Epithelial cell of proximal tubule (primary cell): ENCODE measurements at places on chromosomes 13 and 19. TPM values are rescaled to one million over a fixed set of nuclear protein-coding genes. Genes with fewer than 3 reads are reported as not detected.

Gene LINGO3
- not detected in 2 replicates for total RNA-seq

Gene SPINT2
- total RNA-seq = 539 and 548 TPM in 2 replicates

Gene ICAM5
- total RNA-seq = 0.14 TPM in 1 of 2 replicates, not detected in the other

Gene ZNF569
- 3.7 and 6.5 TPM in 2 replicates for total RNA-seq

Gene ZNF211
- total RNA-seq = 2.7 and 6.6 TPM in 2 replicates

Gene ZNF554
- 1.9 and 2.5 TPM in 2 replicates for total RNA-seq

Gene CLDN10
- 24.3 and 65.2 TPM in 2 replicates for total RNA-seq

Gene FCER2
- not detected in 2 replicates for total RNA-seq

Gene OR4F17
- total RNA-seq = not detected in 2 replicates

Gene TMEM59L
- total RNA-seq = 0.23 TPM in 1 of 2 replicates, not detected in the other

Gene MEX3D
- total RNA-seq = 134 and 139 TPM in 2 replicates

- DNase-seq = no peak
Observed at GRCh38 chr19:57212109-57212508, 18.7 kb upstream of the AURKC start.

DNA sequence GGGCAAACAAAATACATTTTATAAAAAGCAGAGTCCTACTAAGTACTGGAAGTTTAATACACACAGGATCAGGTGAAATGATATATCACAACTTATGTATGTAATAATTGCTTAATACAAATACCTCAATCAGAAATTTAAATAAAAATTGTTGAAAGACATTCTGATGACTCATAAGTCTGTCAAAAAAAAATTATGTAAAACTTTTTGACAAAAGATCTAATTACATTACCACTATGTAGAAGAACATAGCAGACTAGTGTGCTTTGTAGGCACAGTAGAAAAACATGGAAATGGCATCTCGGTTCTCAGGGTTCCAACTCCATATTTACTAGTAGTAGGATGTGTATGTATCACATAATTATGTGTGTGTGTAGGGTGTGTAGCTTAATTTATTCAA is 156.2 kb downstream of the DNAJC3 start:
- no peak for DNase-seq

DNA sequence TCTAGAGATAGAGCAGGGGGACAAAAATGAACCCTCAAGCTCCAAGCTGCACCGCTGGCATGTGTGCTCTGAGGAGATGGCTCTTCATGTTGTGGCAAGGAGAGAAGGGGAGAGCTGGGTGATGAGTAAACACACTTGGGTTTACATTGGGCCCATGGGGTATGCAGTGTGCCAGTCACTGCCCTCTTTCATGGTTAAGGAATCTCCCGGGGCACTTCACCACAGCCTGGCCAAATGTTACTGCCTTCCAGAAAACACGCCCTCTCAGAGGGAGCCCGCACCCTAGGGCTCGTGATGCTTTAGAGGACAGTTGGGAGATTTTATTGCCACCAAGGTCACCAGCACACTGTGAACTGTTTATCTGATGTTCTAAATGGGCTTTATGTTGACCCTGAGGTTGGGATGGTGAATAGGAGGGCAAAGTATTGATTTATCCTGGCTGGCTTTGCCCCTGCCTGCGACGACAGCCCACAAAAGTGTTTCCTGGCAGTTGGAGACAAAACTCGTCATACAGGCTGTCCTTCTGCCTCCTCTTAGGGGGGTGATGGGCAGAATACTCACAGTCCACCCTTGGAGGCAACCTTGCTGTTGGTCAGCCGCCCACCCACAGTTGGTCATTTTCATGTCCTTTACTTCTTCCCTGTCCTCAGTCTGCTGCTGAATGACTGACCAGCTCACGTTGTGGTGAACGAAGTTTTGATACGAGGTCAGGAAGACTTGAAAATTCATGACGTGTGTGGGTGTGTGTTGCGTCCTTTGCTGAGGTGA is 156.9 kb downstream of the STK24 start:
- DNase-seq = no peak

DNA sequence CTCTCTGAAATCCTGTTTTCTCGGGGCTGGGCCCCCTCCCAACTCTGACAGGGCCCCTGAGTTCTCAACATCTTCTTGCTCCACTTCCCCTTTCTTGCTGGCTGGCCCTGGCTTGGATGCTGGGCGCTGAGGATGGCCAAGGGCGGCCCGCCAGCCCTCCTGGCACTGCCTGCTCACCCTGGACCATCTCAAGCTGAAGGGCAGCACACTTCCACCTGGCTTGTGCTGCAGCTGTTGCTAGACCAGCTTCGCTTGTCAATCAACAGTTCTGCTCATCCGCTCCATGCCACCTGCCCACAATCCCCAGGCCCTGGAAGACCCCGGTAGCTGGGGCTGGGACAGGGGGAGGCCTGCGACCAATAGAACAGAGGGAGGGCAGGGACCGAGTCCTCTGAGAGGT is 6.9 kb upstream of the GMIP start:
- no peak for DNase-seq

DNA sequence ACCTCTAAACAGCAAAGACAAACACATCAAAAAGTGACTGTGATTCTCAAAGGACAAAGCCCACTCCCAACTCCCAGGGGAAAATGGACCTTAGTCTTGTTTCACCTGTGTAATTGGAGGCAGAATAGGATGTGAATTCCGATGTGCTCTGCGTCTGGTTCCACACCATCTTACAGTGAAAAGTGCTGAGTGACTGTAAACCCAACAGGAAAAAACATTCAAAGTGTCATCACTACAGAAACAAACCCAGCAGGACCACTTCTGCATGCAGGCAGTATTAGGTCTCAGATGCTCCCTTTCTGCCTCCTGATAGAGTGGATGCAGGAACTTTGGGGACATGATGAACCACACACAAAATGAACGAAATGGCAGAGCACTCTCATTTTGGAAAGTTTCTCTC is 6.5 kb downstream of the UQCRFS1 start:
- no peak for DNase-seq

- no peak for DNase-seq
Observed at GRCh38 chr13:42215578-42216421, 56.2 kb upstream of the AKAP11 start.

- DNase-seq = no peak
Observed at GRCh38 chr13:109957875-109958274, 171.5 kb upstream of the IRS2 start.

DNA sequence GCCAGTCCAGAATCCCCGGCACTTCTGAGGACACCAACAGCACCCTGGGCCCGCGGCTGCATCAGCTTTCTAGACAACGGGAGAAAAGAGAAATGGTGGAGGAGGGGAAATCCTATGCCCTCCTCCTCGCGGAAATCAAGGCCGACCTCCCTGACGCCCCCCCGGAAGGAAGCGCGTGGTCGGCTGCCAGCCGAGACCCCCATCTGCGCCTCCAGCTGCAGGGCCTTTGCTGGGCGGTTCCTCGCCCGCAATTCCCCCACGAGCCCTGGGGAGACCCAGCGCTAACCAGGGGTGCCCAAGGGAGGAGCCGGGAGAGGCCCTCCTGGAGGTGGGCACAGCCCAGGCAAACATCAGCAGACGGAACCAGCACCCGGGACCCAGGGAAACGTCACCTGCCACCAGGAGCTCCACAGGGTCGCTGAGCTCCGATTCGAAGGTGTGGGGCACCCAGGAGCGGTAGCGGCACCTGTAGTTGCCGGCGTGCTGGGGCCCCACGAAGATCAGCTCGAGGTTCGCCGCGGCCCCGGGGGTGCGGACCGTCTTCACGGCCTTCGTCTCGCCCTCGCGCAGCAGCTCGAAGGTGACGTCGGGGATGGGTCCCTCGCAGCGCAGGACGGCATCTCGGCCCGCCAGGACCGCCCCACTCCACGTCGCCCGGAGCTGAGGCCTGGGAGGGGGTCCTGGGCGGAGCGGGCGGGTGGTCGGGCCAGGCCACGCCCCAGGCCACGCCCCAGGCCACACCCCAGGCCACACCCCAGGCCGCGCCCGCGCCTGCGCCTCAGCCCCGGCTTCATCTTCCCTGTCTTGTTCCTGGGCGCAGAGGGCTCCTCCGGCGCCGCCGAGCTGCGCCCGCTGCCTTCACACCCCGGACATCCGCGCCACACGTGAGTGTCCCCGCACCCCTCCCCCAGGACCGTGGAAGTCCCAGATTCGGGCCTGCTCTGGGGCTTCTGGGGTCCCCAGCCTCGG is 6.0 kb downstream of the A1BG start:
- no peak for DNase-seq

GRCh38 chr13:43469791-43470190 is 317.0 kb downstream of the ENOX1 start:
- no peak for DNase-seq

GRCh38 chr19:54393381-54393780 is 21.9 kb upstream of the TTYH1 start:
- DNase-seq = no peak

DNA sequence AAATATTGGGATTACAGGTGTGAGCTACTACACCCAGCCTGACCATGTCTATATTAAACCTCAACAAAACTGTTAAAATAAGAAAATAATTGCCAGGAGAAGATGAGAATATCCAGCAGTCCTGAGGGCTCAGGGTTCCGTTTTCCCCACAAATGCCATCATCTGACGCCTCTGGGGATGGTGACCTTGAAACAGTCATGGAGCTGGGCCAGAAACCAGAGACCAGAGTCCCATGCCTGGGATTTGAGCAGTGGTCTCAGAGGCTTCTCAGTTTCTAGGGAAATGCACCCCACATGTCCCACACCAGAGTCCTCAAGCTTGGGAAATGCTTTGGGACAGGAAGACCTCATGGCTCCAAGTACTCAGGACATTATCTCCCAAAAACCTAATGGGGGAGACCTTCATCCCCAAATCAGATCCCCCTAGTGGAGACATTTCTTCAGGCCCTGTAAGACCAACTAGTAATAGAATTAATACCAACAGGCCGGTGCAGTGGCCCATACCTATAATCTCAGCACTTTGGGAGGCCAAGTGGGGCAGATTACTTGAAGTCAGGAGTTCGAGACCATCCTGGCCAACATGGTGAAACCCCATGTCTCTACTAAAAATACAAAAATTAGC is 2.9 kb upstream of the MAP1S start:
- DNase-seq = no peak

- DNase-seq = no peak
Observed at GRCh38 chr13:41133951-41134350, 1.3 kb upstream of the KBTBD6 start.

DNA sequence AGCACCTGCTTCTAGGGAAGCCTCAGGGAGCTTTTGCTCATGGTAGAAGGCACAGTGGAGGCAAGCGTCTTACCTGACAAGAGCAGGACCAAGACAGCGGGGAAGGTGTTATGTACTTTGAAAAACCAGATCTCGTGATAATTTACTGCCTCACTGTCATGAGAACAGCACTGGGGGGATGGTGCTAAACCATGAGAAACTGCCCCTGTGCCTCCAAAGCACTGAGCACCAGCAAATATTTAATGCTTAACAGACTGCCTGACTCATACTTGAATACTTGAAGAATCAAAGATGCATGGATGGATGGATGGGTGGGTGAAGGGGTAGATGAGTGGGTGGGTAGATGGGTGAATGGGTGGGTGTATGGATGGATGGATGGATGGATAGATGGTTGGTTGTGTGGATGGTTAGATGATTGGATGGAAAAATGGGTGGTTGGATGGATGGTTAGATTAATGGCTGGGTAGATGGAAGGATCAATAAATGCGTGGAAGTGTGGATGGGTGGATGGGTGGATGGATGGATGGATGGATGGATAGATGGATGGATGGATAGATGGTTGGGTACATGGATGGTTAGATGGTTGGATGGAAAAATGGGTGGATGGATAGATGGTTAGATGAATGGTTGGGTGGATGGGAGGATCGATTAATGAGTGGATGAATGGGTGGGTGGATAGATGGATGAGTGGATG is 101.1 kb upstream of the IPO5 start:
- peak; percentile 48 for DNase-seq

DNA sequence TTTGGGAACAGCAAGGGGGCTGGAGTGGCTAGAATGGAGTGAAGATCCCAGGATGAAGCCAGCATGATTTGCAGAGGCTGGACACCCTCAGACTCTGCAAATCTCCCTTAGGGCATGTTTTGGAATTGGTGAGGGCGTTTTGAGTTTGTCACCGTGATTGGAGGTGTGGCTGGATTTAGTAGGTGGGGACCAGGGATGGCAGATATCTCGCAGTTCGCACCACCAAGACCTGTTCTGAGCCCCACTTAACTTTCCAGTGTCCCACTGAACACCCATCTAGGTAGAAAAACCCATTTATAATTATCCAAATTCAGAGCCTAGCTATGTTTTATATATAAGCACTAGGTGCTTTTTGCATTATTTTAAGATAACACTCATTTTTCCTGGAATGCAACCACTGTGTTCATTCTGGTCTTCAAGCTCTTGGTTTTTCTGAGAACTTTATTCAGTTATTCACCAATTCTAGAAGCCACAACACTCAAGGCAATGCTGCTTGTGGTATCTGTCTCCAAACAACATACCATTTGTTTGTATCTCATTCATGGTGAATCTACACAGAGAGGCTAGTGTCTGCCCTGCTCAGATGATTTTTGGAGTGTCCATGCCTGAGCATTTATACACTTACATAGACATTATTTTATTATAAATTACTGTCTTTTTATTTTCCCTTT is 3.0 kb upstream of the NANOS2 start:
- no peak for DNase-seq
